ENCODE measurements at places on chromosomes 1 and 21.

GRCh38 chr21:35256468-35256988 is 207.4 kb upstream of the RUNX1 start:
- no peak for DNase-seq

DNA sequence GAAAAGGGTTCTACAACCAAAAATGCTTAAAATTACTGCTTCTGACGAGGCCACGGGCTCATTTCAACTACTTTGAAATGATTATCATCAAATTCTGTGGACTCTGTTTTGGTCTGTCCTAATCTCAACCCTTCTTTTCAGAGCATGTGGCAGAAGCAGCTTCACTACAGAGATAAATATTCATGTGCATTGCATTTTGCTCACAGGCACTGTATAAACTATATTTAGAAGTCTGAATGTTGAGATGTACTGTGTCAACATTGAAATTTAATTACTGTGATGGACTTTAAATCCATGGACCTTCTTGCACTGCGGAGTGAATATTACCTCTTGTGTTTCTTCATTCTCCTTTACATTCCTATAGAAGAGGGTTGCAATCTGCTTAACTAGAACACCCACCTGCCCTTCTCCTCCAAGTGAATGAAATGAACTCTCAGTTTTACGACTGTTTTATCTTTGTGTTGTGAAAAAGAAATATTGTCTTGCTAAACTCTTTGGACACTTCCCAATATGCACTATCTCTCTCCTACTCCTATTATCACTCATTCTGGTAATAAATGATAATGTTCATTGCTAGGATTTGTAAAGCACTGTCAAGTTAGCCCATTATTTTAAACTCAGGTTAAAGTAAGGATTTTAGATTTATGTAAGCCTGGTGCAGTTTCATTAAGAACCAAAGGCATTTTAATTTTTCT is 281.2 kb upstream of the ST6GALNAC5 start:
- DNase-seq: no peak

GRCh38 chr1:52571783-52572182 is 18.9 kb upstream of the TUT4 start:
- no peak for DNase-seq

GRCh38 chr1:244919320-244920282 is 55.3 kb upstream of the HNRNPU start:
- DNase-seq: no peak

DNA sequence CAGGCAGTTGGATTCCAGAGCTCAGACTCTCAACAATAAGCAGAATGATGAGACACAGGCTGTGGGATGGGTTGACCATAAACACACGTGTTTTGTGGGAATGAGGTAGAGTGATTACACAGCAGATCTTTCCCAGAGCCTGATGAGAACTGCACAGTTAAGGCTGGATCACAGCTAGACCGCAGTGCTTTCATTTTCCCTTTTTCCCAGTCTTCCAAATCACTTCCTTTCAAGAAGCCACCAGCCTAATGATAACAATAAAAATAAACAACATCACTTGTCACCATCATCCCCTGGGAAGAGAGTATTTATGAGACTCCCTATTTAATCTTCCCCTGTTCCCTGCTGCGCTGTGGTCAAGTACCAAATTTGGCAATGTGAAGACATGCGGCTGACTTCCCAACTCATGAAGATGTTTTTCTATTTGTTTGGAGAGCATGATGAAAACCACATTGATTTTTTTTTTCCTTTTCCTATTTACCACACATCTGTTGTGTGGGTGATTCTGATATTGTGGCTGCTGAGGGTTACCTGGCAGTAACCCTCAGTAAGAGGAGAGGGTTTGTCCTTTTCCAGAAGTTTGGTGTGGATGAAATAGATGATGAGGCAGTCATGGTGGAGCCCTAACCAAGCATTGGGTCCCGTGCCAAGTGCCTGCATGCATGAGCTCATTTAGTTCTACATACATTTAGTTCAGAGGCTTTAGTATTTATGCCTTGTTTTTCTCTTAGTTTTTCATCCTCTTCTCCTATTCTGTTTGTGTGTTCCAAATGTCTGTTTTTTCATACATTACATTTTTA is 248.9 kb upstream of the HOOK1 start:
- DNase-seq: no peak

DNA sequence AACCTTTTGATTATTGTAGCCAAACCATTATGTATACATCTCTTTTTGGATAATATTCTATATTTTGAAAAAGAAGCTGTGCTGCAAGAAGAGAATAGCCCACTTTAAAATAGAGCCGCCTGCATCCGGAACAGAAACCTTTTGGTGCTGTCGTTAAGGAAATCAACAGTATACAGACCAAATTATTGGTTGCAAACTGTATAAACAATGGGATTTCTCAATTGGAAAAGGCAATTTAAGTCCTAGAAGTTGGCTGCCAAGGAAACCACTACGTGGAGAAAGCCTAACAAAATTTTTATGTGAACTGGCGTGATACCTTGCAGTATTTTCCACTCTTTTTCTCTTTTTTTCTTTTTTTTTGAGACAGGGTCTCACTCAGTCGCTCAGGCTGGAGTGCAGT is 25.8 kb downstream of the DESI2 start:
- DNase-seq: no peak

DNA sequence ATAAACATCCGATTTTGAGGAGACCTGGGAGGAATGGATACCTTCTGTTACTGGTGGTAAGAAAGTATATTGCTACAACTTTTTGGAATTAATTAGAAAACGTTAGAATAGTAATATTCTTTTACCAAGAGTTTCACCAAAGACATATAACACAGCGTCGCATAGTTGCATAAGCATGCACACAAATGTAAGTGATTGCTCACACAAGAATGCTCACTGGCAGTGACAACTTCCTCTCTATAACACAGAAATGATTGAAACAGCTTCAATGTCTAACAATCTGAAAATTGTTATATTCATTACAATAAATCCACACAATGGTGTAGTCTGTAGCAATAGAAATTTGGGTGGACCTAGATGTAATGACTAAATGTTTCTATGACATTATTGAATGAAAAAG is 998.6 kb downstream of the TTLL7 start:
- DNase-seq: no peak

GRCh38 chr1:202563818-202564217 is 146.4 kb downstream of the SYT2 start:
- DNase-seq: no peak

- no peak for DNase-seq
Measured at GRCh38 chr21:42089093-42089631, 18.0 kb downstream of the UMODL1 start.

- DNase-seq: peak; percentile 66
Measured at GRCh38 chr1:90579212-90579802, 137.8 kb downstream of the BARHL2 start.

DNA sequence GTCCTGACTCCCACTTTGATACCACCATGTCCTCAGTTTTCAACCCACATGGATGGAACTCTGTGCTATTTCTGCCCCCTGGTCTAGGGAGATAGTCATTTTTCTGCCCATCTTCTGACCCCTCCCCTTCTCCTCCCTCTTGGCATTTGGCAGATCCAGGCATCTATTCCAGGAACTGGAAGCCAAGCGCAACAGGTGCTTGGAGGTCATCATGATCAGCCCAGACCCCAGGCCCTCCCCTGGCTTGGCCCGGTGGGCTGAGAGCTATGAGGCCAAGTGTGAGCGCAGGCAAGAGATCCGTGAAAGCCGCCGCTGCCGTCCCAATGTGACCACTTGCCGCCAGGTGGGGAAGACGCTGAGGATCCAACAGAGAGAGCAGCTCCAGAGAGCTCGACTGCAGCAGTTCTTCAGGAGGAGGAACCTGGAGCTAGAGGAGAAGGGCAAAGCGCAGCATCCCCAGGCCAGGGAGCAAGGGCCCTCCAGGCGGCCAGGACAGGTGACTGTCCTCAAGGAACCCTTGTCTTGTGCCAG is 4.0 kb downstream of the TRAF3IP3 start:
- no peak for DNase-seq

- DNase-seq: no peak
Measured at GRCh38 chr1:236141447-236142252, 689 bp upstream of the GPR137B start.

- no peak for DNase-seq
Measured at GRCh38 chr1:205236951-205237475, 9.3 kb downstream of the TMCC2 start.

- no peak for DNase-seq
Measured at GRCh38 chr1:31401241-31401640, 11.8 kb upstream of the SERINC2 start.

DNA sequence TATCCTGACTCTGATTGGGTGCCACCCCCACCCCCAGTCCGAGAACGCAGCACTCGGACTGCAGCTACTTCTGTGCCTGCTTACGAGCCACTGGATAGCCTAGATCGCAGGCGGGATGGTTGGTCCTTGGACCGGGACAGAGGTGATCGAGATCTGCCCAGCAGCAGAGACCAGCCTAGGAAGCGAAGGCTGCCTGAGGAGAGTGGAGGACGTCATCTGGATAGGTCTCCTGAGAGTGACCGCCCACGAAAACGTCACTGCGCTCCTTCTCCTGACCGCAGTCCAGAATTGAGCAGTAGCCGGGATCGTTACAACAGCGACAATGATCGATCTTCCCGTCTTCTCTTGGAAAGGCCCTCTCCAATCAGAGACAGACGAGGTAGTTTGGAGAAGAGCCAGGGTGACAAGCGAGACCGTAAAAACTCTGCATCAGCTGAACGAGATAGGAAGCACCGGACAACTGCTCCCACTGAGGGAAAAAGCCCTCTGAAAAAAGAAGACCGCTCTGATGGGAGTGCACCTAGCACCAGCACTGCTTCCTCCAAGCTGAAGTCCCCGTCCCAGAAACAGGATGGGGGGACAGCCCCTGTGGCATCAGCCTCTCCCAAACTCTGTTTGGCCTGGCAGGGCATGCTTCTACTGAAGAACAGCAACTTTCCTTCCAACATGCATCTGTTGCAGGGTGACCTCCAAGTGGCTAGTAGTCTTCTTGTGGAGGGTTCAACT is 2.1 kb downstream of the RBM15 start:
- no peak for DNase-seq

GRCh38 chr1:71304125-71304524 is 223.3 kb upstream of the ZRANB2 start:
- DNase-seq: no peak

DNA sequence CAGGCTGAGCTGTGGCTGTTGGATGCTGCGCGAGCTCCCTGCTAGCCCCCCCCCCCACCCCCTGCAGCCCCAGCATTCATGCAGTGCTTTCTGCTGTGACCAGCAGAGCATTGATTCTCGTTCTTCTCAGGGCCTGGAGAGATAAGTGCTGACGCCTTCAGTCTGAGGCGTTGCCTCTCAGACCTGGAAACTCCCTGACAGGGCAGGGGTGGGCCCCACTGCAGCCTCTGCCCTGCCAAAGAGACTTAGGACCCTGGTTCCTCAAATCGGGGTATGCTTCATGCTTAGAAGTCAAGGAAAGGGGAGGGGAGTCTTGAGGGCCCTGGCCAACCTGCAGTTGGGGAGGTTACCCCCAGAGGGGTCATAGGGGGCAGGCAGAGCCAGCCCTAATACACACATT is 38.5 kb downstream of the PTPRF start:
- no peak for DNase-seq

GRCh38 chr1:7719468-7720094 is 51.5 kb upstream of the VAMP3 start:
- DNase-seq: no peak

DNA sequence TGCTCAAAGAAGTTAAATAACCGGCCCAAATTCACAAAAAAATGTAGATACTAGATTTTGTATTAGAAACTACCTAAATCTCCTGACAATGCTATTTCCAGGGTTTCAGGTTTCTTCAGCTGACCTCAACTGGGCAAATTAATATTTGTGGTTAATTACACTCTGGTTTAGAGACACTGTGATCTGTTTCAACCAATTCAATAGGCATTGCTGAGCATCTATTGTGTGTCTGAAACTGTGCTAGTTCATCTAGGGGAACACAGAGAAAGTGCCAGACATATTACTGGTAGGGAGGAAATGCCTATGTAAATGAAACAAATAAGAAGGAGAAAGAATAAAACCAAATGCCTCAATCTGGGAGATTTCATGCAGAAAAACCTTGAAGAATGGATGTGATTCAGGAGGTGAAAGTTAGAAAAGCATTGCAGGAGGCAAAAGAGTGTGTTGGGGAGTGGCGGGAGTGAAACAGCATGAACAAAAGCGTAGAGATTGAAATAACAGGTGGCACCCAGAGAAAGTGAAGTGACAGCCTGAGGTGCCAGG is 51.3 kb upstream of the IVNS1ABP start:
- no peak for DNase-seq

DNA sequence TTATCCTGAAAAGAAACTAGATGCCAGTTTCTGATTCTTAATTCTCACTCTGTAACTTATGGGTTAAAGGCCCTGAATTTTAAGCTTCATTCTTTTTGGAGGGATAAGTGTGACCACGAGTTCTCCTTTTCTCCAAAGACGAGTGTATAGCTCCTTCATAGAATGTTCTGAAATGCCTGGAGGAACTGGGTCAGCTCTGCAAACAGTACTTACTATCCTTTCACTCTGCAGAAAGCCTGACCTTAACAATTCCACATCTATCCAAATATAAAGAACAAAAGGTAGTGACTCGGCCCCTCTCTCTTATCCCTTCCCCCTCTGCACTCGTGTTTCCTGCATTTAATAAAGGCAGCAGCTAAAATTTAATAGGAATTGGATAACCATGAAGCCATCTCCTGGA is 150.5 kb downstream of the LYPLAL1 start:
- DNase-seq: no peak

GRCh38 chr1:35181790-35182455 is 11.0 kb downstream of the SFPQ start:
- DNase-seq: no peak

DNA sequence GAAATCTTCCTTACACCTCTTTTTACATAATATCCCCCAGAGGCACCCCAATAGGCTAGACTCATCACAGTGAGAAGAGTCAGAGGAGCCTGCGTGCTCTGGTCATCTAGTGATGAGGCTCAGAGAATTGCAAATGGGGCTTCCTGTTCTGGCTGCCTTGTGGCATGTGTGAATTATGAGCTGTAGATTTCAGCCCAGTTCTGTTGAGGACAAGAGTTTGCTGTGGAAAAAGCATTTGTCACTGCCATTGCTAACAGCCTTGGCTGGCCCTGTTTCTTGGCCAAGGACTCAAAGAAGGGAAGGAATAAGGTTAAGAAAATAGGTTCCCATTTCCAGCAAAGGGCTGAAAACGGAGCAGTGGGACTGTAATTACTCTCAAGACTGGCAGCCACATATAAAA is 30.7 kb downstream of the MRAP start:
- DNase-seq: no peak

GRCh38 chr21:27681841-27682240 is 715.0 kb upstream of the ADAMTS5 start:
- no peak for DNase-seq

Measured in HAP-1 (cell line).